ENCODE measurements at places on chromosomes 11 and 22.
A peak's percentile ranks its signal among the peaks of the same experiment; 100 is the strongest.

DNA sequence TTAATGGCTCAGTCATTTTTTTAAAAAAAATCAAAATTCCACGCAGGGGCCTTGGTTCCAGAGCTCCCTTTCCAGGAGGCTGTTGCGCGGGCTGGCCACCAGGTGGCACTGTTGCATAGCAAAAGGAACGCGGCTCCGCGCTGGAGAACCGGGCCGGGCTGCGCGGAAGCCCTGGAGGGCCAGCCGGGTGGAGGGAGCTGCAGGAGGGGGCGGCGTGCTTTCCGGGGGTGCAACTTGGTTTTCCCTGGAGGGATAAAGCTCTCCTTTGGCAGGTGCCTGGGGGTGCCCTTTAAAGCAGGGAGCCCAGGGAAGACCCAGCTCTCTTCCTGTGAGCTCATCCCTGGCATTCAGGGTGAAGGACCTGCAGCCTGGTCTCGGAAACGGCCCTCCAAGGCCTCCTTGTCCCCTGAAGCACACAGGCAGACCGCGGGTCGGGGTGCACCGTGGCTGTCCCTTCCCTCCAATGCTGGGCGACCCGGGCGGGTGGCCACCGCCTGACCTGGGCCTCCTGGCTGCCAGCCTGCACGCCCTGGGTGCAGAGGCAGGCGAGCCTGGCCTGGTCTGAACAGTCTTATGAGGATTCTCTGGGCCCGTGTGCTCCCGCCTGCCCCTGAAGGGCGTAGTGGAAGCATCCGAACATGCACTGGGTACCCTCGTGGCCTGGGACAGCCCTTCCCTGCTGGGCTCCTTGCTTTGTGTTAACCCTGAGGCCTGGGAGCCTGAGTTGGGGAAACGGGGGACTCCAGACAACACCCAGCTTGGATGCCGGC lies 23.4 kb downstream of the KRTAP5-5 start:
- peak; percentile 36 for DNase-seq

GRCh38 chr22:44618400-44618799 lies 83.6 kb upstream of the PRR5 start:
- no peak for DNase-seq

GRCh38 chr11:111845276-111846028 lies 25.9 kb downstream of the ALG9 start:
- no peak for DNase-seq

DNA sequence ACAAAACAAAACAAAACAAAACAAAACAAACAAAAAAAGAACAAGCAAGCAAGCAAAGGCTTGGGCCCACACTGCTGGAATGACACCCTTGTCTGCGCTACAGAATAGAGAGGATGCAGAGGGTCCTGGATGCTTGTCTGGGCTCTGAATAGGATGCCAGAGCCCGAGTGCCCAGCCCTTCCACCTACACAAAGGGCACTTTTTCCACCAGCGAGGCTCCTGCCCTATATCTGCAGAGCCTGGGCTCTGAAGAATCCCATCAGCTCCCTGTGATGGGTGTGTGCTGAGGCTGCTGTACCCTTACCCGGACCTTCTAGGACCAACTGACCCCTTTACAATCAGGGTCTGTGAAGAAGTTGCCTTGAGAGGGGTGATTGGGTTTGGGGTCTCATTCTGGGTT lies 221.2 kb downstream of the DSCAML1 start:
- no peak for DNase-seq

DNA sequence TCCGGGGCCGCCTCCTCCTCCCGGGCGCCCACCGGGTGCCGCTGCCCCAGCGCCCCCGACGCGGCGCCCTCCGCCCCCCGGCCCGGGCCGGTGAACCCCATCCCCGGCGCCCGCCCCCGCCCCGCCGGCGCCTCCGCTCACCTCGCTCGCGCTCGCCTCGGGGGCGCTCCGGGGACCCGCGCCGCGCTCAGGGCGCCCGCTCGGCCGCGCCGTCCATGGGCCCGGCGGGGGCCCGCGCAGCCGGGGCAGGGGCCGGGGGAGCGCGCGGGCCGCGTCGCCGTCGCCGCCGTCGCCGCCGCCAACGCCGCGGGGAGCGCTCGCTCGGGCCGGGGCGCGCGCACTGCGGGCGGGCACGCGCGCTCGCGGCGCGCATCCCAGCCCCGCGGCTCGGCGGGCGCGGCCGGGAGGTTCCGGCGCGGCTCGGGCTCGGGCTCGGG lies 293 bp downstream of the DUSP8 start:
- no peak for DNase-seq

GRCh38 chr11:134024420-134025081 lies 44.3 kb upstream of the JAM3 start:
- DNase-seq: no peak

DNA sequence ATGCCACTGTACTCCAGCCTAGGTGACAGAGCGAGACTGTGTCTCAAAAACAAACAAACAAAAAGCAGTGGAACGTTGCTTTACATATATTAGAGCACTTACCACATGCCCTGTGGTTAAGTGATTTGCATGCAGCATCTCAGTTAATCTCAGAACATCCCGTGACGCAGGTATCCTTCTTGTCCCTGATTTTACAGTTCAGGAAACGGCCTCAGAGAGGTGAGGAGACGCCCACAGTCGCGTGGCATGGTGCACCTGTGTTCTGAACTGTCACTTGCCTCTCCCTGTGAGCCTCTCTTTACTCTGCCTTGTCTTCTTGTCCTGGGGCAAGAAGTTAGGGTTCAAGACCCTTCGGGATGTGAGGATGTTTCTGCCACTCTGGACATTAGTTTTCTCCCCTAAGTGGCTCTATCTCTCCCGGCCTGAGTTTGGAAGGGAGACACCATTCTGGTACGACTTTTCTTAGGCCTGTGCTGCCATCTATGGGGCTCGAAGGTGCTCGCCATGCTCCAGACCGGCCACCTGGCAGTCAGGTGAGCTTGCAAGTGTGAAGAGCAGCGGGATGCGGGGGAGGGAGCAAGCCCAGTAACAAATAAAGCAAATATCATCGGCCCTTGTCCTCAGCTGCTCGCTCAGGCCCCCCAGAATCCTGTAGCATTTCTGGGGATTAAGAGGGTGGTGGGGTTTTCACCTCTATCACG lies 25.6 kb downstream of the YWHAH start:
- peak; percentile 80 for DNase-seq

DNA sequence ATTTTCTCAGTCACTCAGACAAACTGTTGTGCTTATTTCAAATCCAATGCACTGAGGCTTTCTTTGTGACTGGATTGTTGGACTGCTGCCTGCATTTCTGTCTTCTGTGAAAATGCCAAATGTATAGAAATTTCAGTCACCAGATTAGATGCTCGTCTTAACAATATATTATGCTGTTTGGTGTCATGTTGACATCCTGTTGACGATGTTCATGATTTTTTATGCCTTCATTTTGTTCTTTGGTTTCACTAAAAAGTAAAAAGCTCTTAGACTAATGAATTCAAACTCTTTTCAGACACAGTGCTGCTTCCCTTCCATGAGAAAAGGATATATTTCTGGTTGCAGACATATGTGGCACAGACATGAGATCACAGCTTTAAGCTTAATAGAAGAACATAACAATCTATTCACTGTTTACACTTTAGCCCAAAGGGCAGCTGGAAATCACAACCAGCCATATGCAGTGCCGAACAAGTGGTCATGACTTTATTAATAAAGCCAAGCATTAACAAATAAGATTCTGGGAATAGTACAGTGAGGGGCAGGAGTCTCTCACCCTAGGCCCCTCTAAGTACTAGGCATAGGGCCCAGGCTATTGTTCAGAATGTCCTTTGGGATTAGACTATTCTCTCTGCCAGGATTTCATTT lies 9.4 kb upstream of the SOX6 start:
- DNase-seq: peak; percentile 17

- DNase-seq: no peak
Observed at GRCh38 chr11:64081745-64082442, 46.2 kb downstream of the FLRT1 start.

DNA sequence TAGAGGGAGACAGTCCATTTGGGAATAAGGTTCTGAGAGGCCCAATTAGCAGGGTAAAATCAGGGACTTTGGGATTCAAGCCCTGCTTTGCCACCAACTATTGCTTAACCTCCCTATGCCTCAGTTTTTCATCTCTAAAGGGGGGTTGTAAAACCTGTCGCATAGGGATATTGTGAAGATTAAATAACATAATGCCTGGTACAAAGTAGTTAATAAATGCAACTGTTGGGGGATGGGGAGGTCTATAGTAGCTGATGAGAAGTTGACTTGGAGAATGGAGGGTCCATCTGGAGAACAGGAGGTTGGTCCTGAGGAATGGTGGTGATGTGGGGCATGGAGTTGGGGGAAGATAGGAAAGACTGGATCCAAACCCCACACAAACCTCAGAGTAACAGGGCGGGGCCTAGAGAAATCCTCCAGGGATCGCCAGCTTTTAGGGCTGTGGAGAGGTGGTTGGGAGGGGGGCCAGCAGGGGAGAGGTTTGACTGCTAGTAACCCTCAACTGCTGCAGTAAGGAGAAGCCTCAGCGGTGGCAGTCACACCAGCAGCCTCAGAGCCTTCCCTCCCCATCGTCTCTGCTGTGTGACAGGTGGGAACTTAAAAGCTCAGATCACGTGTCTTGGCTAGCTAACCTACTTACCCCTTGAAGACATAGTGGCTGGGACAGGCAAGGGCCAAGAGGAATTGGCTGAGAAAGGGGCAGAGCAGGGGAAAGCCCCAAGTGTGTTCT lies 1.1 kb upstream of the ABCG4 start:
- DNase-seq: no peak

DNA sequence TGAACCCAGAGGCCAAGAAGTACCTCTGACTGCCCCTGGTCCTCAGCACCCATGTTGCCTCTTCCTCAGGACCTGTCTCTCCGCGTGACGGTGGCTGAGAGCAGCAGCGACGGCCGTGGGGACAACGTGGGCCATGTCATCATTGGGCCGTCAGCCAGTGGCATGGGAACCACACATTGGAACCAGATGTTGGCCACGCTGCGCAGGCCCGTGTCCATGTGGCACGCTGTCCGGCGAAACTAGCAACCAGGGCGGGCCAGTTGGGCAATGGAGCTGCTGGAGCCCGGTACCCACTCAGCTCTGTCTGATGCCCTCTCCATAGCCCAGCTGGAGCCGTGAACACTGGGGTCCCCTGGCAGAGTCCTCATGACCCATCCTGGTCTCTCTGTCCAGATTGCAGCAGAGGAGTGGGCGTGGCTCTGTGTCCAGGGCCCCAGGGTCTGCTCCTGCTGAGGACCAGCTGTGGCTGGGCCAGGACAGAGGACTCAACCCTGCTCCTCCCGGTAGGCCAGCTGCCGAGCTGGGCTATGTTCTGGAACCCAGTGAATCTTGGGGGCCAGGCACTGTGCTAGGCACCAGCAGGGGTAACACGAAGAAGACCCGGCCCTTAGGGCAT lies 8.0 kb upstream of the RHOD start:
- no peak for DNase-seq

- DNase-seq: no peak
Observed at GRCh38 chr11:131351848-131352247, 18.6 kb upstream of the NTM start.

DNA sequence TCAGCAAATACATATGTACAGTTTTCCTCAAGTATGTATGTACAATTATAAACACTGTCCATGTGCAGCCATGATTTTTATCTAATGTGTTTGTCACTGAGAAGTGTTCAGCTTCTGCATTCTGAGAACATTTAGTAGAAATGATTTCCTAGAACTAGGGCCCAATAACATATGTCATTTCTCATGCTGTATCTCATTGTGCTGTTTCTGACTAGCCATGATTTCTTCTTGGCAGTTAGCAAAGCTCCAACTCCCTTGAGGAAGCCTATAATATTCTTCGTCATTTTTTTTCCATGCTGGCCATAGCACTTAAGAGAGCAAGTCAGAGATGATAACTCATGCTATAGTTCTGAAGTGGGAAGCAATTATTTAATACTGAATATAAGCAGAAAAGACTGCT lies 187.8 kb downstream of the DDX10 start:
- no peak for DNase-seq

- peak; percentile 39 for DNase-seq
Observed at GRCh38 chr11:77602381-77603088, 12.8 kb downstream of the AQP11 start.

GRCh38 chr11:95241681-95242081 lies 10.7 kb upstream of the SESN3 start:
- no peak for DNase-seq

DNA sequence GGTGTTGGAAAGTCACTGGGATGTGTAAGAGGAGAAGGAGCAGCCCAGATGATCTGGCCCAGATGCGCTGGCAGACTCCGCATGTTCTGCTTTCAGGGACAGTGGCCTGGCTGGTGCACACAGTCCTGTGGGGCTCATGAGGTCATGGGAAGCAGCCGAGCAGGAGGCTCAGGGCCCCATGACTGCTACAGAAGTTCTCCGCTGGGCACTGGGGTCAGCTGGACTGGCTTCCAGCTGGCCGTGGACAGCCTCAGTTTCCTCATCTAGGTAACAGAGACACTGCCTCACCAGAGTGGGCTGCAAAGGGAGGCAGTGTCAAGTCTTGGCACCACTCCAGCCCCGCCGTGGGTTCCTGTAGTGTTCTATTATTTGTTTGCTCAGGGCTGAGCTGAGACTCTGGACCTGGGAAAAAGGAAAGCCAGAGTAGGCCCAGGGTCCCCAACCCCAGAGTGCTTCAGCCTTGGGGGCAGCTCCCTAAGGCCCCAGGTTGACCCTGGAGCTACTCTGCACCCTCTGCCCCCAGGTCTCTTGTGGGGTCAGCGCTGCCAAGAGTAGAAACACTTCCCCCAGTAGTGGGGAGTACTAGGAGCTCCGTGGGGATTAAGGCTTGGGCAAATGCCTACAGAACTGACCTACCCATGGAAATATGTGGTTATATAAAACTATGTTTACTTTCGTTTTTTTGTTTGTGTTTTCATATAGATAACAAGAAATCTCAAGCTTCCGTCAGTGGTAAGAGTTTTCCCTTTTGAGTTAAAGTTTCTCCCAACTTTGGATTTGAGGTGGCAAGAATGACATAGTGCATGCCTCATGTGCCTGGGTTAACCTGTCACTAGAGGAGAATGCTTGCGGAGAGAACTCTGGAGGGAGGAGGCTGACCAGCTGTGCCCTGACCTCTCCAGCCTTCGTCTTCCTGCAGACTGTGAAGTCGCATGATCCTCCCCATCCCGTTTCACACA lies 45.3 kb downstream of the MED15 start:
- DNase-seq: no peak

GRCh38 chr11:99814738-99815137 lies 794.0 kb downstream of the CNTN5 start:
- DNase-seq: no peak

- DNase-seq: no peak
Observed at GRCh38 chr22:46119729-46120419, 30.5 kb upstream of the PPARA start.
